Head of caudate nucleus (tissue), 42 donors: ENCODE measurements at places on chromosomes 2 and 18.
A peak's percentile ranks its signal among the peaks of the same experiment; 100 is the strongest.

- no peak for DNase-seq
Measured at GRCh38 chr2:221495731-221496130, 76.4 kb downstream of the EPHA4 start.

GRCh38 chr18:67553437-67553836, 36.9 kb upstream of the DSEL start:
- DNase-seq: no peak

DNA sequence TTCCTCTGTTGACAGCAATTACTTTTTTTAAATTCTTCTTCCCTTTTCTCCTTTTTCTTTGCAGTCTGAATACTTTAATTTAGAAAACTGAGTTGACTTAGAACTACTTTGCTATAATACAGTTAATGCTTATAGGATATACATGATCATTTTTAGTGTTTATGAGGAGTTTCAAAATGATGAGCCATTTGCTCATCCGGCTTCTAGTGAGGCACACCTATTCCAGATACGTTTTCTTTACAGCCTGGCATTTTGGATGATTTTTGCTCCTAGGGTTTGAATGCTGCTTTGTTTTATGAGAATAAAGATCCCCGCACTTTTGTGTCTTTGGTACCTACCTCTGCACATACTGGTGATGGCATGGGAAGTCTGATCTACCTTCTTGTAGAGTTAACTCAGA, 52.8 kb downstream of the EIF5B start:
- no peak for DNase-seq

GRCh38 chr2:222410534-222410933, 13.8 kb upstream of the SGPP2 start:
- no peak for DNase-seq

- DNase-seq: no peak
Measured at GRCh38 chr2:150526006-150526405, 38.5 kb upstream of the RND3 start.

DNA sequence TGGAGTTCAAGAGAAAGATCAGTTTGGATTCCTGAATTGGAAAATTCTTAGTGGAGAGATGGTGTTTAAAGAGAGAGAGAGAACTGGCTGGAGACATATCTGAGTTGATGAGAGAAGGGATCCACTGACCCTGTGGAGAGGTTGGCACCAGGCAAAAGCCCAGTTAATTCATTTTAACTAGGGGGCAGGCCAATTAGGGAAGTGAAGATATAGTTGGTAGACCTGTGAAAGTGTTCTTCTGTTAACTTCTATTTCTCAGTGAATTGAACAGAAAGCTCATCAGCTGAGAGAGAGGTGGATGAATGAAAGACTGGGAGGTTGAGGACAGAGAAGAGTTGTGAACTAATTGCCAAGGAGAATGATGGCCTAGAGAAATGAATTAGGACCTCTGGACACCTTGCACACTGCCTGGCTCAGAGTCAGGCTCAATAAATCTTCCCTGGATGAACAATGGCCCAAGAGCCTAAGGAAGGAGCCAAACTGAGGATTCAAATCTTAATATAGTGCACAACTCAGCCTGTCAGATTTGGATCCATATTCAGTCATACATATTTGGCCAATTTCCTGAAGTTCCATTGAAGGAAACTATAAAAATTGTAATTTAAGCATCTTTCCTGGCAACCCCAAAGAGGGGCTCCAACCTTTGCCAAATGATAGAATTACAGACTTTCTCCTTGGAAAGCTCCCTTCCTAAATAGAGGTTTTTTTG, 82.2 kb upstream of the RMDN2 start:
- no peak for DNase-seq

- no peak for DNase-seq
Measured at GRCh38 chr2:43199492-43200488, 26.6 kb downstream of the ZFP36L2 start.

GRCh38 chr2:152019732-152020131, 79.1 kb downstream of the CACNB4 start:
- DNase-seq: no peak

DNA sequence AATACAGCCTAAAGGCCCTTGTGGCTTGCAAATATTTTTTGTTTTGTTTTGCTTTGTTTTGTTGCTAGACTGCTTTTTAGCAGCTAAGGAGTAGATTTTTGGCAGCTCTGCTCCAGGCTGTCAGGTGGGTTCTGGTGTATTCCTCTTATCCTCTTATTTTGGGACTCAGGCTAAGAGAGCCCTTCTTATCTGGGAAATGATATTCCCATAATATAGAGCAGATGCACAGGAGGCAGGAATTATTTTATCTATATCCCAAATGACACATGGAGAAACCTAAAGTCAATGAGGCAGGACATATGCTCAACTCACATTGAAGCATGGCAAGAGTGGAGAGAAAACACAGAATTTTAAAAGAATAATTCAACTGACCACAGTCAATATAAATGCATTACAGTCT, 369.6 kb downstream of the RIT2 start:
- no peak for DNase-seq

DNA sequence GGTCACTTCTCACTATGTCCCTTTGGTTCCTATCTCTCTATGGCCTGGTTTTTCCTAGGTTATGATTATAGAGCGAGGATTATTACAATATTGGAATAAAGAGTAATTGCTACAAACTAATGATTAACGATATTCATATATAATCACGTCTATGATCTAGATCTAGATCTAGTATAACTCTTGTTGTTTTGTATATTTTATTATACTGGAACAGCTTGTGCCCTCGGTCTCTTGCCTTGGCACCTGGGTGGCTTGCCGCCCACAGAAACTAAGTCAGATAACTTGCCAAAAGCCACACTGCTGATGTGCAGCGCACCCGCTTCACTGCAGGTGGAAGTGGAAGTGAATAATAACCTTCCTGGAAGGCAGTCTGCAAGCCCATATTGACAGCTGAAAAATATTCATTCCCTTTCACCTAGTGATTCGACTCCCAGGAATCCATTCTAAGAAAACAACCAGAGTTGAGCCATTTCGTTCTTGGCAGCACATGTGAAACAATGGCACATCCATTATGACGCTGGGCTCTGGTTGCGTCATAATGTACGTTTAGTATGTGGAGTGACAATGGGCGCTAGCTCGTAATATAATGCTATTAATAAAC, 725 bp upstream of the ANKRD53 start:
- DNase-seq: peak; percentile 23

GRCh38 chr18:34928088-34928753, 113.0 kb upstream of the MAPRE2 start:
- no peak for DNase-seq

- no peak for DNase-seq
Measured at GRCh38 chr2:72222829-72223564, 75.3 kb upstream of the CYP26B1 start.

- DNase-seq: no peak
Measured at GRCh38 chr2:48264627-48265026, 265.3 kb upstream of the STON1 start.

- no peak for DNase-seq
Measured at GRCh38 chr2:28415010-28415409, 22.4 kb downstream of the FOSL2 start.

GRCh38 chr18:666177-666576, 8.7 kb downstream of the TYMS start:
- no peak for DNase-seq

DNA sequence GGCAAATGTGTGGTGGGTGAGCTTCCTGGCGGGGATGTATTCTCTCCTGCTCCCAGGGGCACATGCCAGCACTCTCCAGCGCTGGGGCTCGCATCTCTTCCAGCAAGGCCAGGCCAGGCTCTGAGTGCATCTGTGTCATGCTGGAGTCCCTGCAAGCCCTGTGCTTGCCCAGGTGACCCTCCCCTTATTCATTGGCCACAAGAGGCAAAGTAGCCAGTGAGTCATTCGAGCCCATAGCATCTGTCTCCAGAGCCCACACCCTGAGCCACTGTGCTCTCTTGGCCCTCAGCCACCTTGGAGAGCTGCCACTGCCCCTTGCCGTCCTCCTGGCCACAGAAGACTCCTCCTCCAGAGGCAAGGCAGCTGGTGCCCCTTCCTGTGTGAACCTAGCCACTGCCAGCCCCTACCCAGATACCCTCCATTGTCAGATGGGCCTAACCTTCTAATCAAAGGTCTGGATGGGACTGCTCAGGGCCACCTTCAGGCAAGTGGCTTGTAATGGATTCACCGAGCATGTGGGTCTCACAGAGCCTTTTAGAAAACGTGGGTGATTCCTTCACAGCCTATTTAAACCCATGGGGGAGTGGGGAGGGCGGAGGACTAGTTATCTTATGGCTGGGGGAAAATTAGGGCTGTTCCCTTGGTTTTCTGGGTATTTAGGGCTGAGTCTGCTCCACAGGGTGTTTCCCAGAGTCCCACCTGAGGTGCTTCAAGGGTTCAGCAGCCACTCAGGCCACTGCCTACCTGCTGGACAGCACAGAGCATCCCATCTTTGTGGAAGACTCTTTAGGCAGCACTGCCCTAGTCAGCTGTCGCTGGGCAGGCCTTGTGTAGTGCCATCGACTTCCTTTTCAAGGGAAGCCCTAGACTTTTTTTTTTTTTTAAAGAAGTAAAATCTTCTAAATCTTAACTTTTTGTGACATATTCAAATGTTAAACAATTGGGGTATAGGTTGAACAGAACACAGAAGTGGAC, 137.4 kb downstream of the ACOXL start:
- no peak for DNase-seq

- no peak for DNase-seq
Measured at GRCh38 chr2:38104598-38104997, 28.6 kb upstream of the CYP1B1 start.

DNA sequence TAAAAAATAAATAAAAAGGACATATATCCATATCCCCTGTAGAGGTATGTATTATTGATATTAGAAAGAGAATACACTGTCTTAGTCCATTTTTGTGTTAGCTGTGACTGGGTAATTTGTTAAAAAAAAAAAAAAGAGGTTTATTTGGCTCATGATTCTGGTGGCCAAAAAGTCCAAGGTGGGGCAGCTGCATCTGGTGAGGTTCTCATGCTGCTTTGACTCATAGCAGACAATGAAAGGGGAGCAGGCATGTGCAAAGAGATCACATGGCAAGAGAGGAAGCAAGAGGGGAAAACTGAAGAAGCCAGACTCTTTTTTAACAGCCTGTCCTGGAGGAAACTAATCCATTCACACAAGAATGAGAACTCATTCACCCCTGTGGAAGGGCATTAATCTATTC, 101.6 kb upstream of the MAP4K3 start:
- DNase-seq: no peak

DNA sequence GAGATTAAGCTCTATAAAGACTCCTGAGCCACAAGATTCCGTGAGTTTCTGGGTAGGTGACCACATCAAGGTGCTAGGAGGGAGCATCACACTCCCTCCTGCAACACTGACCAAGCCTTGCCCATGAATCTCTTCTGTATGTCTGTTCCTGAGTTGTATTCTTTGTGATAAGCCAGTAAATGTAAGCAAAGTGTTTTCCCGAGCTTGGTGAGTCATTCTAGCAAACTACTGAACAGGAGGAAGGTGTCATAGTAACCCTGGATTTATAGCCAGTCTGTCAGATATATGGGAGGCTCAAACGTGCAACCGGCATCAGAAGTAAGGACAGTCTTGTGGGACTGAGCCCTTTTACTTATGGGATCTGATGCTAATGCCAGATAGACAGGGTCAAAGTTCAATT, 346.1 kb upstream of the KYNU start:
- no peak for DNase-seq

DNA sequence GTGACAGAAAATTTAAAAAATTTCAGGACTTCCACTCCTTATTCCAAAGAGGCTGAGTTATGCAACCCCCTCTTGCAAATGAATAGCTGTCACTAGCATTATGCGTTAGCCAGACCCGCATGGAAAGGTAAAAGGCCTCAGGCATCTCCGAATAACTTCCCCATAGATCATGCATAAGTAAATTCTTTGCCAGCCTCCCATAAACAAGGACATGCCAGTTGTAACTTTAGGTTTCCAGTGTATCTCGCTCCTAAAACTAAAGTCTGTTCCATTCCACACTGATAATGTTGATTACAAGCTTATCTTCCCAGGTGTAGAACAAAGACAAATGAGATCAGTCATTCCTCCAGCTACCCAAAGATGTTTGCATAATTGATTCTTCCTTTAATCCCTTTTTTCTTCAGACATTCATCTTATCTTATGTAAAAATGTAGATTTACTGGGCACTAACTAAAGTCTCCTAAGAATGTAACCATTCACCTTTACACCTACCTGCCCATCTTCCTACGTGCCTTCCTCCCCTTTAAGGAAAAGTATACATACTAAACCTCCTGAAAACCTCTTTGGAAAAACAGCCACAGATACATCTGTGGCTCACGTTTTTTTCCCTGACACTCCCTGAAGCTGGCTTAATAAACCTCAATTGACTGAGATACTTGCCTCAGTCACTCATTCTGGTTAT, 13.6 kb upstream of the NFU1 start:
- no peak for DNase-seq

- DNase-seq: no peak
Measured at GRCh38 chr2:17416884-17417391, 101.3 kb downstream of the RAD51AP2 start.

DNA sequence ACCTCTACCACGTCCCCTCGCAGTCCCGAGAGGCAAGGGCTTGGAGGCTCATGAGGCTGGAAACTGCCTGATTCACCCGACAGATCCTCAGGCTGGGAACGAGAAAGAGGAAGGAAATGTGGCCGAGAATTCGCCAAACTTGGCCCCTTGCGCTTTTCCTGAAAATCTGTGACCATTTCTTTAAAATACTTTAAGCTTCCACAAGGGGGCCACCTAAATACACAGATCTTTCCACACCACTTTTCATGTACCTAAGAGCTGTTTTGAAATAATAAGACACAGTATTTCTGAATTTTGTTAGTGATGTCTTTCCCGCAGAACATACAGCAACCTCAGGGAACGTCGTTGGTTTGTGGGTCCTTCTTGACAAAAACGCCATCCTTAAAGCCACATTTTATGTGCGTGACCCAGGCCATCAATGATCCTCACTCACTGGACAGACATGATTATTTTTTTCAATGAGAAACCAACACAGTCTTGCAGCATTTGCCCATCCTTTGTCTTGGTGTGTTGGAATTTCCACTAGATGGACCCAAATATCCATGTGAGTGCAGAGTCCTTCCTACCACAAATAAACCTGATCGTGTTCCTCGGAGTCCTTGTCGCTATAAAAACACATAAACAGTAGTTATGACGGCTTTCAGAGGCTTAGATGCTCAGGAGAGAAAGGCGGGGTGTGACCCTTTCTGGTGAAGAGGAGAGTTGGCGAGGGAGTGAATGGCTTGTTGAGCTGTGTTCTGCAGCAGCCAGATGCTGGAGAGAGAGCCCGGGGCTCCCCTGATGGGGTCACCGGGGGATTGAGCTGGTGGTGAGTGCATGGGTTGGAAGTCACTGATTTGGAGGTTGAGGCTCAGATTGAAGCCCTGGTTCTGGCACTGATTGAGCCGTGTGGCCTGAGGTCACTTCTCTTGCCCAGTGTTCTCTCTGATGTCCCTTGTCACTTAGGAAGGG, 25.0 kb downstream of the DCDC2C start:
- no peak for DNase-seq

DNA sequence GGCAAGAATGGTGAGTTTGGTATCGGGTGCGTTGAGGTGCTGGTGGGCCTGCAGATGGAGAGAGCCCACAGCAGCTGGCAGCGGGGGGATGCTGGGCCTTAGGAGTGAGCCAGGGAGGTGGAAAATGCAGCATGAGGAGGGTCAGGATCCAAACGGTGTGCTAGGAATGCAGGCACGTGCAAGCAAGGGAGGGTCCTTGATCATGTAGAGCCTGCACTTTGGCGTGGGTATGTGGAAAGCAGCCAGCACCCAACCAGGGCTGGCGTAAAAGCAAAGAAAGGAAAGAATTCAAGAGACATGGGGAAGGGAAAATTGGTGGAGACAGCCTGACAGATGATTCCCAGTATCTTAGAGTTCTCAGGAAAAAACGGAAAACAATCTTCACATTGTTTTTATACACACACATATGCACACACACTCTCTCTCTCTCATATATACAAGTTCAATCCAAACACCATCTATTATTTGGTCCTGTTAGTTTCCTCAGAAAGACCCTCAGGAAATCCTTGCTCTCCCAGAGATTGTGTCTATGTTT, 46.3 kb downstream of the LTBP1 start:
- DNase-seq: no peak
